ENCODE measurements at places on chromosomes 2 and 18. TPM values are rescaled to one million over a fixed set of nuclear protein-coding genes. Genes with fewer than 3 reads are reported as not detected.

- no peak for DNase-seq
Measured at GRCh38 chr2:88059979-88060906, 4.7 kb upstream of the KRCC1 start.

- DNase-seq = no peak
Measured at GRCh38 chr18:8367217-8367988, 241.8 kb upstream of the RAB12 start.

GRCh38 chr18:6979954-6980353 lies 137.6 kb downstream of the LAMA1 start:
- DNase-seq = no peak

- DNase-seq = no peak
Measured at GRCh38 chr2:60333264-60333663, 220.2 kb downstream of the BCL11A start.

- no peak for DNase-seq
Measured at GRCh38 chr18:63477200-63477599, 442 bp downstream of the SERPINB5 start.

GRCh38 chr18:5899835-5900234 lies 4.5 kb upstream of the TMEM200C start:
- DNase-seq = no peak

GRCh38 chr2:174335254-174335987 lies 667 bp downstream of the SP9 start:
- no peak for DNase-seq

GRCh38 chr2:75476761-75477160 lies 84.0 kb downstream of the EVA1A start:
- DNase-seq = no peak

DNA sequence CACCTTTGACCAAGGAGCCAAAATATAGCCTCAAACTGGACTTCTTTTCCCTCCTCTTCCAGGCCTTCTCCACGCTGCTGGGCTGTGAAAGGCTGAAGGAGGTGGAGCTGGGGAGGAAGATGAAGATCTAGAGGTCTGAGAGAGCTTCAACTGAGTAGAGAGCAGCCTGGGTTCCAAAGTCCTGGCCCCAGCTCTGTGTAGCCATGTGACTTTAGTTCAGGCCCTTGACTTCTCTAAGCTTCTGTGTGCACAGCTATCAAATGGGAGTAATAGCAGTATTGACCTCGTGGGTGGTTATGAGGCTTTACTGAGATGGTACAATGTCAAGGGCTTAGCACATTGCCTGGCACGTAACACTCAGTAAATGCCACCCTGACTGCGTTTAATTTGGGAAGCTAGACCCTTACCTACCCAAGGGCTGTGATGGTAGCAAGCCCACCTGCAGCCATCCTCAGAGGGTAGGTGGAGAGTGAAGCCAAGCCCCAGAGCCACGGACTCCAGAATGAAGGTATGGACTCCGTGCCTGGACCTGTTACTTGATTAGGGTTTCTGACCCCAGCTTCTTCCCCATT lies 38.4 kb downstream of the SERTAD2 start:
- DNase-seq = no peak

DNA sequence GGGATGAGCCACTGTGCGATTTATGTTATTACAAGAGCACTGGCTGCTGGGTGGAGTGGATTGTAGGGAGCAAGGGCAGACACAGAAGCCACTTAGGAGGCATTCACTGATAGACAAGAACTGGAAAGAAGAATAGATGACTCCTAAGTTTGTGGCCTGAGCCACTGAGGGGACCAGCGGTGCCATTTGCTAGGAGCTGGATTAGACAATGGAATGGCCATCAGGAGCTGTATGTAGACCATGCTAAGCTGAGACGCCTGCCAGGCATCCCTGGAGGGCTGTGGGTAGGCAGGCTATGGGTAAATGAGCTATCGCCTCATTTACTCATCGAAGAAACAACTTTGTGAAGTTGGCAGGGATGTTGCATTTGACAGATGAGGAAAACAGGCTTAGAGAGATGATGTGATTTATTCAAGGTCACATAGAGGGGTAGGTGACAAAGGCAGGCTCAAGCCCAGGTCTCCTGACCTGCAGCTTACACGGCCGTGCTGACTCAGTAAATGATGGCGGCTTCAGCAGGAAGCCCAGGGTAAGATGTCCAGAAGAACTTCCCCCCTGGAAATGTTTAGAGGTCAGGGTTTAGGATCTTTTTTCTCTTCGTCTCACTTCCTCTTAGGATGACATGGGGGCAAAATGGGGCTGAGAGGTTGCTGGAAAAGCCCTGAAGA lies 2.8 kb downstream of the MFSD2B start:
- no peak for DNase-seq

DNA sequence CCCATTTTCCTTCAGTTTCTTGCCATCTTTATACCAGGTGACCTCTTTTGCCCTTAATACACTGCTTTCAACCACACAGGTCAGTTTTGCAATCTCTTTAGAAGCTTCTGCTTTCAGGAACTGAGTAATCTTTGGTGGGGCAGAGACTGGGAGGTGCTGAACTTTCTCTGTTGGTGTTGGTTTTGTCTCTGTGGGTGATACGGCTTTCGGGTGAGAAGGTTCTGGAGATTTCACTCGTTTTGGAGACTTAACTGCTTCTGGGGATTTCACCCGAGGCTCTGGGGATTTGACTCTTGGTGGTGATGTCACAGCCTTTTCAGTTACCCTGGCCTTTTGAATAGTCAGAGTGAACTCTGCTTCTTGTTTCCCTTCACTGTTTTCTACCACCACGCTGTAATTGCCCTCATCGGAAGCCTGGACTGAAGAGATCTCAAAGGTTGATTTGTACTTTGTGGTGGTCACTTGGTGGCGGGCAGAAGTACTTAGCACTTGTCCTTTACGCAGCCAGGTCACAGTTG lies 50.4 kb downstream of the PLEKHA3 start:
- DNase-seq = no peak

GRCh38 chr18:5969989-5970403 lies 74.7 kb upstream of the TMEM200C start:
- DNase-seq = no peak

DNA sequence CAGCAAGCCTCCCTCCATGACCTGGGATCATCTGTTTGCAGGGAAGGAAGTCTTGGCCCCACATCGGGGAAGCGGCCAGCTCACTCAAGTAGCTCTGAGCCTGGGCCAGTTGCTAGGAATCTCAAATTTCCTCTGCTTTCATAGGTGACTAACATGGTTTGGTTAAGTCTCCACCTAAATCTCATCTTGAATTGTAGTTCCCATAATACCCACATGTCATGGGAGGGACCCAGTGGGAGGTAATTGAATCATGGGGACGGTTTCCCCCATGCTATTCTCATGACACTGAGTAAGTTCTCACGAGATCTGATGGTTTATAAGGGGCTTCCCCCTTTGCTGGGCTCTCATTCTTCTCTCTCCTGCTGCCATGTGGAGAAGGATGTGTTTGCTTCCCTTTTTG lies 75.2 kb downstream of the LBH start:
- DNase-seq = no peak

DNA sequence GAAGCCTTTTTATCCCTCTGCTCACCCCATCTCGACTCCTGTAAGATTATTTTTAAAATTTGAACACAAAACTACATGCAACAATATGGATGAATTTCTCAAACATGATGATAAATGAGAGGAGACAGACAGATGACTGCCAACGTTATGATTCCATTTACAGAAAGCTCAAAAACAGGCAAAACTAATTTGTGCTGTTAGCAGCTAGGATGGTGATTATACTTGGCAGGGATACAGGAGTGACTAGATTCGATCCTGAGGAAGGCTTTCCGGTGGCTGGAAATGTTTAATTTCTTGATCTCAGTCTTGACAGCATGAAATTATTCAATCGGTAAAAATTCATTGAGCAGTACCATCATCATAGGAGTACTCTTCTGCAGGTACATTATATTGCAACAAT lies 163.4 kb upstream of the SH3BP4 start:
- DNase-seq = no peak

- DNase-seq = no peak
Measured at GRCh38 chr18:10038268-10038667, 124.5 kb downstream of the VAPA start.

DNA sequence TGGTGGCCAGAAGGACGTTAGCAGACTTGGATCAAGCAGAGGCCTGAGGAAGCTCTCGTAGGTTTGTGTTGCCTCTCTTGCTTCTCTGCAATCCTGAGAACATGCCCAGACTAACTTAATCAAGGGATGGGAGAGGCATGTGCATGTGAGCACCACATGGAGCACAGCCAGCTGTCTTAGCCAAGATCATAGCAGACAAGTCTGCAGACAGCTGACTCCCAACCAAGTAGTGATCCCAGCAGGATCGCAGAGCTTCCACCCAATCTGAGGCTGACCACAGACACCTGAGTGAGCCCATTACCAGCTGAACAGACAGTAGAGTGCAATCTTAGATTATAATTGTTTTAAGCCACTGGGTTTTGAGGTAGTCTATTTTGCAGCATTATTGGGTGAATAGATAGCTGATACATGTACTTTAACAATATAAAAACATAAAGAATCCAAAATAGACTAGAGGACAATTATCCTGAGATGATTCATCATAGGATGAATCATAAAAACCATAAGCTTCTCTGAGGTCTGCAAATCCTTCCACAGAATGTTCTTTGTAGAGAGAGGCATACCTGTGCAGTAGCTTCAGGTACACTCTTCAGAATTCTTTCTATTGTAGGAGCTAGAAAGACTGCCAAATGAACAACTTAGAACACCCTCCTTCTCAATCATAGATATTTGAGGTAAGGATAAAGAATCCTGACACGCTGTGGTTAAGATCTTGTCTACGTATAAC lies 25.2 kb upstream of the FAM110C start:
- no peak for DNase-seq

DNA sequence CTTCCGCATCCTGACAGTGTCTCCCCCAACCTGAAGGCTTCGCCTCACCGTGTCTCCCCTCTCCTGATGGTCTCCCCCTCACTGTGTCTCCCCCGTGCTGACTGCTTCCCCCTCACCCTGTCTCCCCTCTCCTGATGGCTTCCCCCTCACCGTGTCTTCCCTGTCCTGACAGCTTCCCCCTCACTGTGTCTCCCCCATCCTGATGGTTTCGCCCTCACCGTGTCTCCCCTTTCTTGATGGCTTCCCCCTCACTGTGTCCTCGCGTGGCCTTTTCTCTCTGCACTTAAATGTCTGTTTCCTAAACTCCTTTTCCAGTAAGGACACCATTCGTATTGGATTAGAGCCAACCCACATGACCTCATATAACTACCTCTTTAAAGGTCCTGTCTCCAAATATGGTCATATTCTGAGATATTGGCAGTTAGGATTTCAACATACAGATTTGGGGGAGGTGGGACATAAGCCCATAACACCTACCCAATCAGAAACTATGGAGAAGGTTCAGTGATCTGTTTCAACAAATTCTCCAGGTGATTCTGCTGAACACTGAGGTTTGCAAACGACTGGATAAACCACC lies 47.9 kb upstream of the RAB27B start:
- DNase-seq = no peak

DNA sequence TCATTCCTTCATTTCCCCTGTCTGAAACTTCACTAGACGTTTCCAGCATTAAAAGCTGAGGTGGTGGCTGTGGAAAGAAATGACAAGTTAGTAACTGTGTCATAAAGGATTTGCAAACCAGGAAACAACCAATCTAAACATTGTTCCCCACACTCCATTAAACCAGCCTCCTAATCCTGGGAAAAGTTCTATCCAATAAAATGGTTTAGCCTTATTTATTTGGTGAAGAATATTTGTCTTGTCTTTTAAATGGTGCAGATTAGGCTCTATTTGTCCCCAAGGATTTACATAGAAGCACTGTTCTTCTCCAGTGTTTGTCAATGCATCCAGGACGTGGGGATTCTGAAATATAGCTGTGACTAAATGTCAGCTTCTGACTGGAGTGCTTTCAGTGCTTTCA lies 10.5 kb upstream of the DPP4 start:
- no peak for DNase-seq

DNA sequence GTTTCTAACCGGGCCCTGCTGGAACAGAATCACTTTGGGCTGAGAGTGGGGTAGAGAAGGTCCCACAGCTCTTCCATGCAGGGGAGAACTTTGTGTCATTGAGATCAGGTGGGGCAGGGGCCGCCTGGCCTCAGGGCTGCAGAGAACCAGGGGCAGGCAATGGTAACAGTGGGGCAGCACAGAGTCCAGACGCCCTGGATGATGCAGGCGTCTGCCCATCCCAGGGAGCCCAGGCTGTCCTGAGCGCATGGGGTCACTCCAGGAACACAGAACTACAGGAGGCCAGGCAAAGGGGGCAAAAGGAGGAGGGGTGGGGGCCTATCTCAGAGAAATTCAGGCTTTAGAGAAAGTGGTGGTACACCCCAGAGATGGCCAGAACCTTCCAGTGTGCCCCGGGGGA lies 121.3 kb downstream of the NDUFA10 start:
- DNase-seq = no peak

DNA sequence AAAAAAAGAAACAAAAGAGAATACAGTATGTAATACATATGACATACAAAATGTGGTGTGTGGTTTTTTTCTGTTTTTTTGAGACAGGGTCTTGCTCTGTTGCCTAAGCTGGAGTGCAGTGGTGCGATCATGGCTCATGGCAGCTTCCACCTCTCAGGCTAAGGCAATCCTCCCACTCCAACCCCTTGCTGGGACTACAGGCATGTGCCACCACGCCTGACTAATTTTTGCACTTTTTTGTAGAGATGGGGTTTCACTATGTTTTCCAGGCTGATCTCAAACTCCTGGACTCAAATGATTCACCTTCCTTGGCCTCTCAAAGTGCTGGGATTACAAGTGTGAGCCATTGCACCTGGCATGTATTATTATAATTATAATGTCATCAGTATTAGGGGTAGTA lies 38.9 kb downstream of the DHX57 start:
- no peak for DNase-seq

- no peak for DNase-seq
Measured at GRCh38 chr2:190835303-190835930, 45.2 kb upstream of the GLS start.

- no peak for DNase-seq
Measured at GRCh38 chr2:145020694-145021093, 500.8 kb upstream of the ZEB2 start.

DNA sequence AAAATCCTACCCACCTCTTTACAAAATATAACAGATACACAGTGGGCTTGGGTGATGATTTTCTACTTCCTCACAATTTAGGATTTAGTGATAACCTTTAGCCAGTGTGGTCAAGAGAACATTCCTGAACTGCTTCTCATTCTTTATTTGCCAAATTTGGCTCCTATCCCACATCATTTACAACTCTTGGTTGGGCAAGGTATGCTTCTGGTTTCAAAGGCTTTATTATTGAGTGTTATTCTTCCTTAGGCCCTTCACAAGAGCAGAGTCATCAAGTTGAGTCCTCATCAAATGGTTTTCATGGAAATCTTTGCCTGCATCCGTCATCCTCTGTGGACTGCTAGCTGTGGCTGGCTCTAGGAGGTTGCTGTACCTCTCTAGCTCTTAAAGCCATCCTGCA lies 472.0 kb upstream of the ETAA1 start:
- no peak for DNase-seq

The CCDC141 gene
- 0.06 TPM for total RNA-seq

The ASAP2 gene
- total RNA-seq = 71.6 TPM

The C18orf63 gene
- not detected for total RNA-seq

The DLX2 gene
- total RNA-seq = 0.41 TPM

The UGT1A6 gene
- total RNA-seq = not detected

The CCDC150 gene
- 3.8 TPM for total RNA-seq

The CNGA3 gene
- total RNA-seq = not detected

The ACTG2 gene
- total RNA-seq = not detected

The AGXT gene
- total RNA-seq = not detected

The CSRNP3 gene
- 0.47 TPM for total RNA-seq

The REG1B gene
- not detected for total RNA-seq

The MAB21L4 gene
- not detected for total RNA-seq

The COLEC12 gene
- total RNA-seq = 13.2 TPM

The CXCR1 gene
- not detected for total RNA-seq

Data from glomerular endothelial cell (primary cell).